ENCODE measurements at places on chromosomes 12 and 14.

- no peak for DNase-seq
Observed at GRCh38 chr12:124750787-124751471, 112.7 kb downstream of the SCARB1 start.

DNA sequence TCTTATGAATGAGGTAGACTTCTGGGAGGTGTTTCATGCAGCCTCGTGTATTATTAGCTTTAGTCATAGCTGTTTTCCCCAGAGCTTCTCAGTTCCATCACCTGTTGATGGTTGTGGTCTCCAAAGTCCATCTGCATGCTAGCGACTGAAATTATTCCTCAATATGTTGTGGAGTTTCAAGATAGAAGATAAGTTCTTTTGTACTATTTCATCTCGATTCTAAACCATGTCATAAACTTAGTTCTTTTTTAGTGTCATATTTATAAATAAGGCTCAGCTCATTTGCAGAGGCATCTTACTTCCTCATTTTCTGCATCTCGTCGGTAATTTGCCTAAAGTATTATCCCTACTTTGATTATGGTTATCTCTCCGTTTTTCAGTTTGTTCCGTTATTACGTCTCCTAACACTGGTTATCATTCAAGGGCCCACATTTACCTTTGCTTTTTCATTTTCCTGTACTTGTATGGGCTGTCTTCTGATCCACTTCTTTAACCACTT lies 119.1 kb downstream of the ITPR2 start:
- DNase-seq, result no peak

DNA sequence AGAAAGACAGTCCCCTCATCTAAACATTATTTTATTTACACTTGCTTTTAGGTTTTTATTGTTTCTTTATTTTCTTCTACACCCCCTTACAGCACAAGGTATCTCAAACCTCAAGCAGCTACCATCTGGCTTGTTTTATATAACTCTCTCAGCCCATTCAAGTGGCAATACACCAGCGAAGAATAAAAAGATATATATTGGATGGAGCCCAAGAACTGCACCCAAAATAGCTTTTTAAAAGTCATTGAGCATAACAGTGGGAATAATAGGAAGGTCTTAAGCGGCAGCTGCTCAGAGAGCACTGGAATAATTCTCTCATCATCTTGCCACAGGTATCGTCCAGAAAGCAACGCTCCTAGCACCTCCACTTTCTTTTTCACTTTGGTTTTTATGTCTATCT lies 322.5 kb downstream of the SYT1 start:
- no peak for DNase-seq

DNA sequence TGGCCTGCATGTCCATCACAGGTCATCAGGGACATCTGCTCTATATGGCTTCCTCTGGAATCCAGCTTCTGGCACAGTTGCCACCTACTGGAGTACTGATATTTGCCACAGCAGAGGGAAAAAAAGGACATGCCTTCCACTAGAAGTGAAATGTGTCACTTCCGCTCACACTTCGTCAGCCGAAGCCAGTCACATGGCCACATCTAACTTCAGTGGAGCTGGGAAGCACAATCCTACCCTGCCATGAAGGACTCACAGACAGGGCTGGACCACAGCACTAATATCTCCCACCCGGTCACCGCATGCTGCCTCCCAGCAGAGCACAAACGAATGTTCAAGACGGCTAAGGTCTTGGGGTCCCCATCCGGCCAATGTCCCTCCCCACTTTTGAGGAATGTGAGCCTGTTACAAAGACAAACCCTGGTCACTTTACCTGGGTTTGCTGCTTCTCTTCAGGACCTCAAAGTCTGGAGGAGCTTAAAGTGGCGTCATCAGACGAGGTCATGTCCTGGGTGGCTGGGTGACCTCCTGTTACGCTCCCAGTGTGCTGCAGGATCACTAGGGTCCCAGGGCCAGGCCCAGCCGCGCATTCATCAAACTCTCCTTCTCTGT lies 98.6 kb downstream of the GCH1 start:
- no peak for DNase-seq

DNA sequence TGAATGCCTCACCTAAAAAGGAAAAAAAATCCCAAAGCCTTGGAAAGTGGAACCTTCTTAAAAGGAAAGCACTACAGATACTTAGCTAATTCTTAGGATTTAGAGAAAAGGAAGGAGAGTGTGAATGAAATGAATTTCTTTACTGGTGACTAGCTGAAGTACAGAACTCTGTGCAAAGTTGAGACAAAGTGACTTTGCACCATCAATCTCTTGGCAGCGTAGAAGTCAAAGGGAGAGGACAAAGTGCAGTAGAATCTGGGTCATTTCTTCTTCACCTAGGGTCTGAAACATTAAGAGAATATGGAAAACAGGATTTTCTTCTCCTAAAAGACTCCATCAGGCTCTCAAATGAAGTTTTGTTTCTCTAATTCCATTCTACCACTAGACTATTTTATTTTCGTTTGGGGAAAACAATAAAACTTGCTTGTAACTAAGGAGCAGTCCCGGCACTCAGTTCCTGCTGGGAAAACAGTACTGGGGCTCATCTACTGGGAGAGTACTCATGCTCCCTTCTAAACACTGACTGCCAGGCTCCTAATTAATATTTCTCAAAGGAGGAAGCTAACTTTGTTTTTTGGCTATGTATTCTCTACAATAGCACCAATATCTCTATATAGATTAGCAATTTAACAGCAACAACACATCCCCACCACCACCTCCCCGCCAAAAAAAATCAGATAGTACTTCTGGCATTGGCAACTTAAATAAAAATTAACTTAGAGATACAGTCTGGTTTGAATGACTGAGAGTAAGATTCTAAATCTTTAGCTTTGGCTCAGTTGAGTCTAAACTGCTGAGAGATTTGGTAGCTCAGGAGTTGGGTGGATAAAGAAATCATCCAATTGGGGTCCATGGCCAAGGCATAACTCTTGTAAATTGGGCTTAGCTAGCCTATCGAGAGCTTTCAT lies 110.7 kb downstream of the SLC15A5 start:
- no peak for DNase-seq

DNA sequence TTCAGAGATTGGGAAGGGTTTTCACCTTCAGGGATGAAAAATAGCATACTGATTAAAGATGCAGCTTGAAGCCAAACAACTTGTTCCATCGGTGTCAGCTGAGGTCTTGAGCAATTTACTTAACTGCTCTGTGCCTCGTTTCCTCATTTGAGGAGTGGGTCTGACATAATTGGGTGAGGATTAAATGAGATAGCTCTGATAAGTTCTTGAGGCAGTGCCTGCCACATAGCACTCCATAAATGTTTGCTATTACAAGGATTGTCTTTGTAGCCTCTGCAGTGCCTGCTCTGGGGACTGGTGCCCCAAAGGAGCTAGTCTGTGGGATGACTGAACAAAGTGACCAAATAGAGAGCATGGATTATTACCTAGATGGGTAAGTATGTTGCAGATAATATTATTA lies 50.6 kb downstream of the ATP23 start:
- DNase-seq, result no peak

- no peak for DNase-seq
Observed at GRCh38 chr12:57479376-57480115, at the start of gene ARHGAP9. Gene ARHGAP9, minus strand, starts transcription at chr12:57479866. Its CDS starts 460 bp downstream, at chr12:57479406.

DNA sequence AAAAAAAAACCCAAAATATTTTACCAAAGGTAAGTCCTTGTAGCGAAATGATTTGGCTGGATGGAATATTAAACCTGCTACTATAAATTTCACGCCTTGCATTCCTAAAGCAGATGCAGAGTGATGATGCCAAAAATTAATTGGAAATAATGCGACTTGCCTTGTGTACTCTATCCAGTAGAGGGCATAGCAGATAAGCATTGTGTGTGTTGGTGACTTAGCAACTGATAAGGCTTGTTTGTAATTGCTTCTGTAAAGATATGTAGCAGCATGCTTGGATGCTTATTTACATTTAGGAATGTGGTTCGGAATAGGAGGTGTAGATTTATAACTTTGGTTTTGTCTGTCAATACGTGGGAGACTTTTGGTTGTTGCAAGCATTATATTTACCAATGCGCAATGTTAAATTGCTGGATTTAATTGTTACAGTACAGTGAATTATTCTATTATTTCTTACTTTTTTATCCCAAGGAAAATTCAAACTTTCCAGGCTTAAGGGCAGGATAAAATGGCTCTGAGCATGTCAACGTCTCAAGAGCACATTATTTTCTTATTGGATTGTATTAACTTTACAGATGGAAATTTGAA lies 80.5 kb downstream of the TMEM260 start:
- DNase-seq, result peak; percentile 14

DNA sequence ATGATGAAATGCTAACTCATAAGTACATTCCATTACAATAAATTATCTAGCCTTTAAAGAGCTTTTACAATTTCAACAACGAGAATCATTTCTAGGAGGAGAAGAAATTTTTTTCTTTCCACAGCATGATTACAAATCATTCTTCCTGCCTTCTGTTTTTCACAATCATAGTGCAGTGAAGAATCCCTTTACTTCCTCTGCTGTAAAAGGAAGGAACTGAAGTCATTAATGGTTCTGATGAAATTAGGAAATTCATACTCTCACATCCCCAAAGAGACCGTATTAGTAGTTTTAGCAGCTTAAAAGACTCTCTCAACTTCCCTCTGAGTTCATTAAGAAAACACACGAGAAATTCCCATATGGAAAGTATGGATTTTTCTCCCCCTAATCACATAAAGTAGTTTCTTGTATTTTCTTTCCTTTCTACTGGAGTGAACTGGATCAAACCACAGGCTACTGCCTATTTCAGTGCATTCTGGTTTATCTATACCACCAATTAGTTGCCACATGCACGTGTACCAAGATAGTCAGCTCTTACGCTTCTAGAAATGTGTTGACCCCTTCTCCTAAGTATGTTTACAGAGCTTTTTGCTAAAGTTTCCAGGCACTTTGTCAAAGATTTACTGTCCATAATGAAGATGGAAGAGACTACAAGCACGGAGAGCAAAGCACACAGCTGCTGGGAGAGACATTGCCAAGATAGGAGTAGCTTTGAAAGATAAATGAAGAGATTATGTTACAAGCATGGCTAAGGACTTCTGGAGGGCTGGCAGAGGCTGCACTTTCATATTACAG lies 58.9 kb upstream of the KITLG start:
- no peak for DNase-seq

- DNase-seq, result peak; percentile 39
Observed at GRCh38 chr14:99682809-99683618, 1.1 kb upstream of the CYP46A1 start.

- no peak for DNase-seq
Observed at GRCh38 chr12:41184864-41185263, 3.3 kb upstream of the PDZRN4 start.

DNA sequence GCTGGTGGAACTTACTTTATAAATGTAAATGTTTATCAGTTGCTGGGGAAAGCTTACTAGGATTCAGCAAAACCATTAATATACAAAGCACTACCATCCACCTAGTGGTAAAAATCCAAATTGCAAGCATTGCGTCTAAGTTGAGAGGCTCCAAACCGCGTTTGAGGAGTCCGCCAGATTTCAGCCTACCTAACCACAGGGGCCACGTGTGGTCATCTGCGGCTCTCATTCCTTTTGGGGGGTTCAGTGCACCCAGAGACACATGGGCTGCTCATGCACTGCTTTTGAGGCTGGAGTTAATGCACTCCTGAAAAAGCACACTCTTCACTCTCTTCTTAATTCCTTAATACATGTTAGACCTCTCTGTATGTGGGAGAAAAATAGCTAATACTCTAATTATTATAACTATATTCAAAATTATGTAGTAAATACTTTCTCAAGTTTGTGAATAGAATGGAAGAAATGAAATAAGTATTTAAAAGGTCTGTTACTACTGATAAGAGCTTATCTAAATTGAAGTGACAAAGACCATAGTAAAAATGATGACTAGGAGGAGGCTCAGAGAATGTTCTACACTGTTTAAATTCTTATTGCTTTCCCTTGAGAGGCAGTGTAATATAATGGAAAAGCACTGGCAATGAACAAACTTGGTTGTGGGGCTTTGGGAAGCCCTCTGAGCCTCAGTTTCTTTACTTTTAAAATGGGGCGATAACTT lies 41.4 kb upstream of the MANSC4 start:
- peak; percentile 11 for DNase-seq

GRCh38 chr14:27929797-27930347 lies 836.7 kb upstream of the FOXG1 start:
- no peak for DNase-seq

DNA sequence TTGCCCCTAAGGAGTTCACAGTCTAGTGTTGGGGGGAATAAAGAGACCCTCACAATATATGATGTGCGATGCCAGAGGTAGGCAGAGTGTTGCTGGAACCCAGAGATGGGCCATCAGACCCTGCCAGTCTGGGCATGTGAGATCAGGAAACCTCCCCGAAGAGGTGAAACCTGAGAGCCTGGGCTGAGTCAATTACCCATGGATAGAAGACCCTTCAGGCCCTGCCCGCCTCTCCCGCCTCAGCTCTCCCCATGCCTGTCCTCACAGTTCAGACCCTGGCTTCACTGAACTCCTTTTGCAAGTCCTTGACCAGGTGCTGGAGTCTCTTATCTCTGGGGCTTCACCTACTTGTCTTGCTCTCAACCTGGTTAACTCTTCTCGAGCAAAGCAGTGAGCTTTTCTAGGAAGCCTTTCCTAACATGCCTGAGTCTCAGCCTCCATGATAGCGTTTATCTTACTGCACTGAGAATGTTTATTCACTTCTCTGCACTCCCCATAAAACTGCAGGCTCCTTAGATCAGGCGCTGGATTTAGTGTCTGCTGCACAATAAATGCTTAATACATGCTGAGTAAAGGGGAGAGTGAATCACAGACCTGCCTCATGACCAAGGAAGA lies 19.6 kb downstream of the ALDH1L2 start:
- peak; percentile 39 for DNase-seq

GRCh38 chr14:105144666-105145380 lies 23.8 kb downstream of the JAG2 start:
- DNase-seq, result no peak

DNA sequence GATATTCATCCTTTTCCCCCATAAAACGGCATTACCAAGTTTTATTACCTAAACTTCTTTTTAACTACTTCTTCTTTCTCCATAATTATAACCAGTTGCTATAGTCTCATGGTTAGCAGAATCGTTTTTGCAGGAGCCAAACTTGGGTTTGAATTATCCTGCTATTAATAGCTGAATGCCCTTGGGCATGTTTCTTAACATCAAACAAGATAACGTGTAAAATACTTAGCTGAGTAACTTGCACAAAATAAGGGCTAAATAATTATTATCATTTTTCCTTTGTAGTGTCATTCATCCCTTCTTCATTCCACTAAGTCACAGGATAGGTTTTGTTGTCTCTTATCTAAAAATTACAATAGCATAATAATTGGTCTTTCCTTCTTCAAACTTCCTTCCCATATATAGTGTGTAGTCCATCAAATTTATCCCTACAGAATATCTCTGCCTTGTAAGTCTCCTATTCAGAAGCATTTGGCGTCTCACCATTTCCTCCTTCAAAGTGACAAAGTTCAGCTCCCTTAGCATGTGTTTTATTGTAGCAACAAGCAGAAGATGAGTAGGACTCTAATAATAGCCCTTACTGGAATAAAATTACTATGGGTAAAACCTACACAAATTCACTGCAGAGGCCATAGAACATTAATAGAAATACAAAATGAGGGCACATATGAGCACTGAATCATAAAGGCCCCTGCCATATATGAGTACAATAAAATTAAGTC lies 63.8 kb downstream of the FAR2 start:
- DNase-seq, result no peak
